ENCODE measurements at places on chromosomes 4 and X. TPM values are rescaled to one million over a fixed set of nuclear protein-coding genes. Genes with fewer than 3 reads are reported as not detected.

- DNase-seq = no peak
These were observed 34.3 kb upstream of the PROM1 start for GRCh38 chr4:16118090-16118489.

- peak; percentile 23 for DNase-seq
These were observed 1655.5 kb upstream of the AGA start for GRCh38 chr4:179097741-179098140.

Gene RWDD4
- total RNA-seq = 22.6 TPM

DNA sequence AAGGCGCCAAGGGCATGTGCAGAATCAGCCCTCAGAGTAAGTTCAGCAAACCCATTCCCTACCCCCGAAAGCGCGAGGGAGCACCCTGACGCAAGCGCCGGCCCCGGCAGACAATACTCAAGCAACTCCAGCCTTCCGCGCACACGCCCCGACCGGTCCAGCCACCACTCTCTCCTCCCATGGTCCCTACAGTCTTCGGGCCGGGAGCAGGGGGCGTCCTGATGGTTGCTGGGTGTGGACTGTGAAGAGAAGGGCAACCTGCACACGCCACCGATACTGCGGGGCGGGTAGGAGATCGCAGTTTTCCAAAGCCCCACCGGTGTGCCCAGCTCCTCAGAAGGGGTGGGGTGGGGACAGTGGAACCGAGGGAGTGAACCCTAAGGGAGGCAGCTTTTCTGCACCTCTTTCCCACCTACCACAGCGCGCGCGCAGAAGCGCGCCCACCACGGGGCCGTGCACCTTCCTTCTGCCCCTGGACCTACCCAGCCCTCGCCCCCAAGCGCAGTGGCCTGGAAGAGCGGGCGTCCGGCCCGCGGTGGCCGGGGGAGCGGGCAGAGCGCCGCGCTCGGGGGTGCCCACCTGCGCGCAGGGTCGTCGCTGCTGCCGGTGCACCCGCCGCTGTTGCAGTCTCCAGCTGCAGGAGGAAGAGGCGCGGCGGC lies 650.2 kb upstream of the DIPK2B start:
- DNase-seq = peak; percentile 37

Measured in PC-3 (cell line).